GM23338 (cell line): ENCODE measurements at places on chromosomes 5 and 9.
A peak's percentile ranks its signal among the peaks of the same experiment; 100 is the strongest.

DNA sequence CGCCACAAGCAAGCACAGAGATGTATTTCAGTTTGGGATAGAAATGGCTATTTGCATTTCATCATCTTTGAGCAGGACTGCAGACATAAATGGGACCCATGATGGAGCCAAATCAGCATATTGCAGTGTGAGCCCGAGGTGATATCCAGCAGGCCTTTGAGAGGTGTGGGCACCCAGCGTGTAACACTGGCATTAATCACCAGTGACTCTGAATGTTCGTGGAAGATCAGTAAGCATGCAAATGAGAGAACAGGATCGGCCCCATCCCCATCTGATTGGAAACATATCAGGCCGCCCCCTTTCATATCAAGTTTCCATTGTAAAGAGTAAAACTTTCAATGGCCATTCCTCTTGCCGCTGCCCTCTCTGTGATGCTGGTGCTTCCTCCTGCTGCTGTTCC lies 84.0 kb downstream of the GTF3C4 start:
- no peak for DNase-seq
- H3K27me3 ChIP-seq = no peaks in the 10 kb centered on the region
- no peaks in the 10 kb centered on the region for H3K36me3 ChIP-seq
- H3K4me3 ChIP-seq = no peak overlapping the region
- peaks cover 8% of the 10 kb centered on the region for H3K4me1 ChIP-seq

- H3K36me3 ChIP-seq = no peaks in the 10 kb centered on the region
- no peak for DNase-seq
- no peaks in the 10 kb centered on the region for H3K4me1 ChIP-seq
- no peak overlapping the region for H3K27ac ChIP-seq
- H3K4me3 ChIP-seq = no peak overlapping the region
- no peaks in the 10 kb centered on the region for H3K27me3 ChIP-seq
Observed at GRCh38 chr9:14186096-14186495, 127.8 kb downstream of the NFIB start.

- H3K4me3 ChIP-seq = no peak overlapping the region
- H3K4me1 ChIP-seq = peaks cover 4% of the 10 kb centered on the region
- peak; percentile 57 for DNase-seq
- no peaks in the 10 kb centered on the region for H3K36me3 ChIP-seq
- H3K27ac ChIP-seq = no peak overlapping the region
Observed at GRCh38 chr5:91293131-91293530, 90.0 kb downstream of the ARRDC3 start.

- no peak overlapping the region for H3K4me3 ChIP-seq
- H3K4me1 ChIP-seq = peaks cover 5% of the 10 kb centered on the region; the same call in 1 of the 2 replicates
- DNase-seq = peak; percentile 62
- no peaks in the 10 kb centered on the region for H3K36me3 ChIP-seq
- no peak overlapping the region for H3K27ac ChIP-seq
Observed at GRCh38 chr9:96040591-96041461, 165.3 kb downstream of the ERCC6L2 start.

DNA sequence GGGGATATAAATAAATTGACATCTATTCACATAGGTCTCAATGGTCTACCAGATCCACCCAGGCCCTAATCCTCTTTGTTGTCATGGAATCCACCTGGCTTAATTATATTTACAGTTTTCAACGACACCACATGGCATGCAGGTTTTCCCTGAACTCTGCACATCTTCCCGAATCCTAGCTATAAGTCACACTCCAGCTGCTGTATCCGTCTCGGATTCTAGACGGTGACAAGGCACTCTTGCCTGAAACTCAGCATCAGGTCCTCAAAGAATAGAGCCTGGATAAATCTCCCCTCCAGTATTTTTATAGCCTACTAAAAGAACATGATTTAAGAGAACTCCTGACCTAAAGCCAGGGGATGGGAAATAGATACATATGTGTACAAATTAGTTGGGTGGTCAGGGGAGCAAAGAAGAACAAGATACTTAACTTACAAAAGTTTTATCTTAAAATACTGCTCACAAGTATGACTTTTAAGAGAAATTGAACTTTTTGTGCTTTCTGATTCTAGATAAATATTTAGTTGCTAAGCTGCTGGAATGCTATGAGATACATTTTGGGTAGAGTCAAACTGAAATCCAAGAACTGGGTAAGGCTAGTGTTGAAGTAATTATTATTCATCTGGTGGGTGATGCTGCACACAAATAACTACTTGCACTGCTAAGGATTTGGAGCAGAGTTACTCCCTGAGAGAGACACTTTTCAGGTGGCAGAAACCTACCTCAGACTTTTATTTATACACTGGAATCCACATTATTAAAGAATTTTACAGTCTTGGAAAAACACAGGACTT lies 187.3 kb downstream of the EFNA5 start:
- H3K27ac ChIP-seq = no peak overlapping the region
- no peak overlapping the region for H3K4me3 ChIP-seq
- no peaks in the 10 kb centered on the region for H3K27me3 ChIP-seq
- H3K36me3 ChIP-seq = no peaks in the 10 kb centered on the region
- H3K4me1 ChIP-seq = peaks cover 33% of the 10 kb centered on the region

DNA sequence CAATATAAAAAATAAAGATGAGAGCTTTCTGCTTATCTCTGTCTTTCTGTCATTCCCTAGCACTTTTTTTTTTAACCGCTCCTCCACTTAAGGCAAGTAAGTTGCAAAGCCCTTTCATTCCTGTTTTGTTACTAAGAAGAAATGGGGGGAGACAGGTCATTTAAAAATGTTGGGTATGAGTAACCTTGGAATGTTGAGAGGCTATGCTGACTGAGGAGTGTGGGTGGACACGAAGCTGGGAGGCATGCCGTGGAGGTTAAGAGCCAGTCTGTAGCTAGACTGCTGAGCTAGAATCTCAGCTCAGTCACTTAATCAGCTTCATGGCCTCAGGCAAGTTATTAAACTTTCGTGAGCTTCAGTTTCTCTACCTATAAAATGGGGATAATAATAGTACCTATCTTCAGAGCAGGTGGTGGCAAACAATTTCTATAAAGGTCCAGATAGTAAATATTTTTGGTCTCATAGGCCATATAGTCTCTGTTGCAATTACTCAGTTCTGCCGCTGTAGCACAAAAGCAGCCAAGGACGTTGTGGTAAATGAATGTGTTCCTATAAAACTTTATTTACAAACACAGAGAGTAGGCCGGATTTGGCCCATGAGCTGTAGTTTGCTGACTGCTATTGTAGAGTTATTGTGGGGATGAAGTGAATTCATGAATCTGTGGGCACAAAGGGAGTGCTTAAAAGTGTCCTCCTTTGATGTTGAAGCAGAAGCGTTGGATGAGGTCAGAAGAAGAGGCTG lies 220.0 kb downstream of the GABBR2 start:
- peak; percentile 40 for DNase-seq
- H3K27me3 ChIP-seq = no peaks in the 10 kb centered on the region
- no peak overlapping the region for H3K4me3 ChIP-seq
- H3K27ac ChIP-seq = no peak overlapping the region
- H3K4me1 ChIP-seq = no peaks in the 10 kb centered on the region

- no peaks in the 10 kb centered on the region for H3K36me3 ChIP-seq
- H3K4me3 ChIP-seq = no peak overlapping the region
- DNase-seq = no peak
- H3K27me3 ChIP-seq = no peaks in the 10 kb centered on the region
- no peak overlapping the region for H3K27ac ChIP-seq
Observed at GRCh38 chr9:121682201-121682600, 30.8 kb downstream of the DAB2IP start.
